ENCODE measurements at places on chromosomes 11 and 22.

GRCh38 chr22:46914916-46915894 lies 152.8 kb downstream of the TBC1D22A start:
- no peak for DNase-seq

DNA sequence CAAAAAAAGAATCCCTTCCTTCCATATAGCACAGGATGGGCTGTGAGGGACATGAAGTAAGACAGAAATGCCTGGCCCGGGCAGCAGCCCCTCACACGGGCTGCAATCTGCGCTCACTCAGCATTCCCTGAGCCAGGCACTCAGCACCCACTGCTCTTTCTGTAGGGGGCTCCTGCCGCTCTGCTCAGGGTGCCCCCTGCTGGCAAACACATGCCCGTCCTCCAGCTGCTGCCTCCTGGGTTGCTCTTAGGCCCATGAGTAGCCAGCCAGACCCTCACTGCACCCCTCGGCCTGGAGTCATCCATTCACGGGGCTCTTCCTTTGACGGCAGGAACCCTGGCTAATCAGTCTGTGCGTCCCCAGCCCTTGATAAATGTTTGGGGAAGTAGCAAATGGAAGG lies 6.9 kb downstream of the MCAT start:
- no peak for DNase-seq

DNA sequence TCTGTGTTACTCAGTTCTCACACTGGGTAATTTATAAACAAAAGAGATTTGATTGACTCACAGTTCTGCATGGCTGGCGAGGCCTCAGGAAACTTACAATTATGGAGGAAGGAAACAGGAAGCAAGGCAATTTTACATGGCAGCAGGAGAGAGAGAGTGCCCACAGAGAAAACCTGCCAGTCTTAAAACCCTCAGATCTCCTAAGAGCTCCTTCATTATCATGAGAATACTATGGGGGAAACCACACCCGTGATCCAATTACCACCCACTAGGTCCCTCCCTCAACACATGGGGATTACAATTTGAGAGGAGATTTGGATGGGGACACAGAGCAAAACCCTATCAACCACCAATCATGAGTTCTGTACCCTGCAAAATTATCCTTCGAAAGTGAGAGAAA lies 1180.8 kb downstream of the JRKL start:
- no peak for DNase-seq

- DNase-seq: no peak
Measured at GRCh38 chr22:24086310-24086709, 75.2 kb downstream of the CABIN1 start.

- DNase-seq: no peak
Measured at GRCh38 chr22:20965104-20965887, 1.8 kb upstream of the AIFM3 start.

DNA sequence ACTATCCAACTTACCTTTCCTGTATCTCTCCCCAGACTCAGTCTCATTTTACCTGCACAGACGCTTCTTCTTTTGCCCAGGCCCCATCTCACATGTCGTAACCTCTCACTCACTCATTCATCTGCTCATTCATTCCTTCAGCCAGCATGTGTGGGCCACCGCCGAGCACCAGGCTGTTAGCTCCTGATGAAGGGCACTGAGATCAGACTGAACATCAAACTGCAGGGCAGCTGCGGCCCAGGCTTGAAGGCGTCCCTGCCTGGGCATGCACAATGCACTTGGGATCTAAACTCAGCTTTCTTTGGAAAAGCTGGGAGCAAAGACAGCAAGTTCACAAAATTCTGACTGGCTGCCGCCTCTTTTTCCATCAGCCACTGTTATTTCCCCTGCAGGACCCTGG lies 1456.3 kb downstream of the BRD1 start:
- DNase-seq: no peak

DNA sequence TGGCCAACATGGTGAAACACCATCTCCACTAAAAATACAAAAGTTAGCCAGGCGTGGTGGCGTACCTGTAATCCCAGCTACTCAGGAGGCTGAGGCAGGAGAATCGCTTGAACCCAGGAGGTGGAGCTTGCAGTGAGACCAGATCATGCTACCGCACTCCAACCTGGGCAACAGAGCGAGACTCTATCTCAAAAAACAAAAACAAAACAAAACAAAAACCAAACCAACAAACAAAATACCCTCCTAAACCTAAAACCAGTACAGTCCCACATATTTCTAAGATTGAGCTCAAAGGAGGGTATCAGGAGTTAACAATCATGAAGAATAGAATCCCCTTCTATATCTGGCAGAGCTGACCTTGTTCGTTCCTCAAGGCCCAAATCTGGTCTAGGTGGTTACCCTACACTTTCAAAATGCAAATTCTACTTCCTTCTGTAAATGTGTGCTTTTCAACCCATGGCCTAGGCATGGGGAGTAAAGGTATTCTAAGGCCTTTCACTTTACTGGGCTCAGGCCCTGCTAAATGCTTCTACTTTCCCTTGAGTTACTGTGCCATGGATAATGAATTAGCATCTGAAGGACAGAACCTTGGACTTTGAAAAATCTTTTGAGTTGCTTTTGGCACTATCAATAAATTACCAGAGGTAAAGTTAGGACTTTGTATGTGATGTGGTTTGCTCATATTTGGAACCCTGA lies 10.4 kb upstream of the PPP2R1B start:
- no peak for DNase-seq

DNA sequence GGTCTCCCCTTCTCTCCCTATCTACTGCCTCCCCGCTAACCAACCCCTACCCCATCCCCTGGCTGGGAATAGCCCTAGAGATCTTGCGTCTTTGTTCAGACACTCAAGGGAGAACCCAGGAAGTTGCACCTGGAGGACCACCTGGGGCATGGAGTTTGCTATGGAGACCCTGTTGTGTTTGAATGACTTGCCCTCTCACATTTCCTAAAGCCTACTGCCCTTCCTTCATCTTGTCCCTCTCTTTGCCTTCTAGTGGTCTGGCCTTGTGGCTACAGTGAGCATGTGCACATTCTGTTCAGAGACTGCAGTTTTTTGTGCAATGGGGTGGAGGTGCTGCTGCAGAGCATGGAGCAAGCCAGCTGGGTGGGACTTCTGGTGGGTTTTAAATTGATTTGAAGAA lies 42.5 kb downstream of the ZNRF3 start:
- DNase-seq: no peak

Measured in activated effector memory CD4-positive, alpha-beta T cell treated with Interleukin-2 at 50 U/mL for 16 hours (primary cell).